Fibroblast of pulmonary artery (primary cell): ENCODE measurements at places on chromosomes 12 and 14.

DNA sequence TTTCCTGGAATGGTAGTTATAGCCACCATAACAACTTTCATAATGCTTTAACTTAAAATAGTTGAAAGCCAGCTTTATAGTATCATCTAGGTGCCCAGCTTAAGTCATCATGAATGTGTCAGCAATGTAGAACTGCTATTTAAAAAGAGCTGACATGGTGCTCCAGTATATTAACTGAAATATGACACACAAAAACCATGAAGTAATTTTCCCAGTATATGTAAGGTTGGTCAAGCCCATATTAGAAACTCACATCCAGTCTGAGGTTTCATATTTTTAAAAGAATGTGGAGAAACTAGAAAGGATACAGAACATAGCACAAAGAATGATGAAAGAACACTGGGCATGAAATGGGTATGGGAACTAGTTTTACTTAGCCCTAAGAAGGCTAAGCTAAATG lies 121.3 kb upstream of the KRAS start:
- no peak for DNase-seq

GRCh38 chr12:45974883-45975282 lies 15.5 kb downstream of the SCAF11 start:
- no peak for DNase-seq

- no peak for DNase-seq
Measured at GRCh38 chr12:107115119-107115518, 21.8 kb upstream of the CRY1 start.

DNA sequence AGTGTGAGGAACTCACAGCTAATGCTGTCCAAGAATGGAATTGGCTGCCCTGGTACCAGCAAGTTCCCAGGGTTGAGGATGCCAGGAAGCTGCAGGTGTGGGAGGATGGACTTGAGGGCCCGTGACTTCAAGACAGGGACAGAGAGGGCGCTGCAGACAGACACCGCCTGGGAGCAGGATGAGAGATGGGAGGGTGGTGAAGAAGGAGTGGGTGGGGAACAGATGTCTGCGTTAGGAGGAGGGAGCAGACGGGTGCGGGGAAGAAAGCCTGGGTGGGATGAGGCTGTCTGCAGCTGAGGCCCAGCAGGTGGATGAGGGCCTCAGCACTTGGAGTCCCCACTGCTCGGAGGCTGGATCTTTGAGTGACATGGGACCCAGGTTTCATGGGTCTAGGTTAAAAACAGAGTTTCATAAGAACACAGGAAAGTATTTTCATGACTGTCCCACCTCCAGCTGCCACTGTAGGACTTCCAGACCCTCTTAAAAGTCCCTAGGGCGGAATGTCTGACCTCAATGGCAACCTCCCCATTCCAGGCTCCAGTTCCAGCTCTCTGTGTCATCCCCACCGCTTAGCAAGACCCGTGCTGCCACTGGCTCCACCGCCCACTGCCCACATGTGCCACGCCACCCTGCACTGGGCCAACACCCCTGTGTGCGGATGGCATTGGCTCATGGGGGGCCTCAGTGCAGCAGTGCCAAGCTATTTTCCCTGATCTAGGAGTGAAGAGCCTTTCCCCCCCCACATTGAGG lies 70.3 kb upstream of the SCN8A start:
- DNase-seq: no peak

GRCh38 chr12:108583991-108584390 lies 13.9 kb downstream of the TMEM119 start:
- no peak for DNase-seq

- DNase-seq: no peak
Measured at GRCh38 chr14:34256223-34256622, 205.8 kb downstream of the SPTSSA start.

DNA sequence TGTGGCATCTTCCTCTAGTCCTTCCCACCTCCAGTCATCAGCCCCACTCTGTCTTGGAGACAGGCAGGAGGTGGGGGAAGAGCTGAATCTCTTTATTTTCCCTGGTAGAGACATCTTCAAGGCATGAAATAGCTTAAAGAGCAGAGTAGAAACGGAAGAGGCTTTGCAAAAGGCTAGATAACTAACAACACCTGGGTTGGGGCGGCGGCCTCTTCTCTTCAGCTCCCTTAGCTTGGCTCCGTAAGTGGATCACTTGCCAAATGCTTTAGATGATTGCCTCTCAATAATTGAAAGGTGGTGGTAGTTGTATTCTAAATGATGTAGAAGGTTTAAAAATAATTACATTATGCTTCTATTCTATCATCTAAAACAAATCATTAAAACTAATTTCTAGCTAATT lies 36.1 kb downstream of the SSPN start:
- no peak for DNase-seq

GRCh38 chr12:6695313-6696045 lies 5.1 kb downstream of the PIANP start:
- DNase-seq: no peak

GRCh38 chr14:32073537-32074189 lies 3.4 kb upstream of the ARHGAP5 start:
- peak; percentile 91 for DNase-seq

GRCh38 chr12:30533558-30534265 lies 162.0 kb downstream of the IPO8 start:
- DNase-seq: peak; percentile 16

DNA sequence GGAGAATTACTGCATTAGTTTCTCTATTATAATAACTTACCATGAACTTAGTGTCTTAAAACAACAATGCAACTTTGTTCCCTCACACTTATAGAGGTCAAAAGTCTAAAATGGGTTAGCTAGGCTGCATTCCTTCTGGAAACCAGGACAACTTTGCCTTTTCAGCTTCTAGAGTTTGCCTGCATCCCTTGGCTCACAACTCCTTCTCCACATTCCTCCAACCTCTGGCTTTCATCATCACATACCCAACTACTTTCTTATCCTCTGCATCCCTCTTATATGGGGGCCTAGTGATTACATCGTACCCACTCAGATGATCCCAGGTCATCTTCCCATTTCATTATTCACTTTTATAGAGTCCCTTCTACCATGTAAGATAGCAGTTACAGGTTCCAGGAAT lies 251.1 kb downstream of the C12orf50 start:
- DNase-seq: no peak

DNA sequence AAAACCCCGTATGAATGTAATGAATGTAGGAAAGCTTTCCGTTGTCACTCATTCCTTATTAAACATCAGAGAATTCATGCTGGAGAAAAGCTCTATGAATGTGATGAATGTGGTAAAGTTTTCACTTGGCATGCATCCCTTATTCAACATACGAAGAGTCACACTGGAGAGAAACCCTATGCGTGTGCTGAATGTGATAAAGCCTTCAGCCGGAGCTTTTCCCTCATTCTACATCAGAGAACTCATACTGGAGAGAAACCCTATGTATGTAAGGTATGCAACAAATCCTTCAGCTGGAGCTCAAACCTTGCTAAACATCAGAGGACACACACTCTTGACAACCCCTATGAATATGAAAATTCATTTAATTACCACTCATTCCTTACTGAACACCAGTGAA lies 23.8 kb downstream of the ZNF891 start:
- peak; percentile 26 for DNase-seq

- DNase-seq: peak; percentile 67
Measured at GRCh38 chr14:23559010-23559925, 3.2 kb downstream of the THTPA start.

GRCh38 chr12:109631302-109631701 lies 57.7 kb downstream of the MVK start:
- no peak for DNase-seq

DNA sequence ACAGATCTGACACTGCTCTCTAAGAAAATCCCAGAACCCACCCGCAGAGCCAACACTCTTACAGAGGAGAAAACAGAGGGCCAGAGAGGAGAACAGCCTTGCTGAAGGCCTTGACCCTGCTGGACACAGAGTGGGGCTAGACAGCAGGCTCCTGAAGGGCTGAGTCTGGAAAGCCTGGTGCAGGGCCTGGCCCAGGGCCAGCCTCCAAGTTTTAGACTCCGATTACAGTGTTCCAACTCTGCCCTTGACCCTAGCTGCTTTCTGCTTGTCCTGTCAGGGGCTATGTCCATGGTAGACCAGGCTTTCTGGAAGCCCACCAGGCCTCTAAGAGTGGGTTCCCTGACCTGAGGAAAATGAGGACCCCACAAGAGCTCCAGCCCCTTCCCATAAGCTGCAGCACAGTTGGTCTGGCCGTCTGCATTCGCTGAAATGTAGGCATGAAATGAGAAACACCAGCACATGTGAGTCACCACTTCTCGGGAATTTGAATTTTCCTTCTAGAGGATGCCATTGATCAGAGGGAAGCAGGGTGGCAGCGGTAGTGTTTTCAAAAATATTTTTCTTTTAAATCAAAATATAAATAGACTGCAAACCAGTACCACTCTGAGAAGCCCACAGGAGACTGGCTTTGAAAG lies 154.4 kb downstream of the CALM1 start:
- DNase-seq: peak; percentile 7

DNA sequence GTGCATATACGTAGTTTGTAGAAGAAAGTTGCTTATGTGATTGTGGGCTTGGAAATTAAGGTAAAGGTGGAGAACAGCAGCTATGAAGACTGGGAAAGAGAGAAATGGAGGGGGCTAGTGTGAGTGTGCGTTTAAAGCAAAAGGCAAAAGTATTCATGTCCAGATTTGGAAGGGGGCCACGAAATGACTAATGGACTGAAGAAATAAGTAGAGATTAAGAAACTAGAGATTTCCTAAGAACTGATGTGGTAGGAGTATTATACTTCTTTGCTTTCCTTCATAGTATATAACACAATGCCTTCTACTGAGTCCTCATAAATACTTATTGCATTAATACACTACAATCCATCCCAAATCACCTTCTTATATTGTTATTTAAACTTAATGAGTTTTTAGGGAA lies 298.6 kb upstream of the NOVA1 start:
- peak; percentile 96 for DNase-seq

DNA sequence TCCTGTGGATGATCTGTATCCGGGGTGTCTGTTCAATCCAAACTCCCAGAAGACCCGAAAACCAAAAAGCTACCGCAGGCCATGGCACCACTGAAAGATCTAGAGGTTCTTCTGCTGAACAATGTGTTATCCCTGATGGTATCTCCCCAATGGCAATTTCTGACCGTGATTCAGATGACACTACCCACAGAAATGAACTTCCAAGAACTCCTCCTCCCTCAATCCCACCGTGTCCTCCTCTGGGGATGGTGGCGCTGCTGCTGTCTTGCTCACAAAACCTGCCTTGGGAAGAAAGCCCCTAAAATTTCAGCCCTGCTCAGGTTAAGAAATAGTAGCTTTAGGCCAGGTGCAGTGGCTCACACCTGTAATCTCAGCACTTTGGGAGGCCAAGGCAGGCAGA lies 7.8 kb downstream of the CRACR2A start:
- no peak for DNase-seq
